ENCODE measurements at places on chromosomes 1 and 21.
A peak's percentile ranks its signal among the peaks of the same experiment; 100 is the strongest.

GRCh38 chr1:101902199-101902598 lies 94.5 kb downstream of the OLFM3 start:
- DNase-seq = no peak

GRCh38 chr1:244049162-244050013 lies 1.7 kb upstream of the ZBTB18 start:
- DNase-seq = no peak

- DNase-seq = no peak
Measured at GRCh38 chr1:63847308-63847910, 73.6 kb downstream of the ROR1 start.

GRCh38 chr1:50959303-50959912 lies 659 bp downstream of the FAF1 start:
- no peak for DNase-seq

GRCh38 chr1:89657886-89658285 lies 25.0 kb downstream of the LRRC8C start:
- DNase-seq = no peak

DNA sequence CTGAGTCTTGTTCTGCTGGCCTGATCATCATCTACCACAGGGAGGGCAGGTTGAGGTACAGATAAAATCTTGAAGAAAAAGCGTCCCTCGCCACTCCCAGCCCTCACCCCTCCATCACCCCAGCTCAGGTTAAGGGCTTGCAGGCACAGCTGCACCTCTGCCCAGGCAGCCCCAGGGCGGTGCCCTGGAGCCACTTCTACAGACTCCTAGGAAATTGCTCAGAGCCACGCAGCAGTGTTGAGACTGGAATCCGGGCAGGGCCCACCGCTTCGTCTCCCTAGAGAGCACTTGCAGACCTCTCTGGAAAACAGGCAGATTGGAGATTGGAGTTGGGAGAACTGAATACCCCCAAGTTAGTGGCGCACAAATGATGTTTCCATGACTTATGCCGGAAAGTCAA lies 35.3 kb downstream of the VN1R5 start:
- DNase-seq = no peak

DNA sequence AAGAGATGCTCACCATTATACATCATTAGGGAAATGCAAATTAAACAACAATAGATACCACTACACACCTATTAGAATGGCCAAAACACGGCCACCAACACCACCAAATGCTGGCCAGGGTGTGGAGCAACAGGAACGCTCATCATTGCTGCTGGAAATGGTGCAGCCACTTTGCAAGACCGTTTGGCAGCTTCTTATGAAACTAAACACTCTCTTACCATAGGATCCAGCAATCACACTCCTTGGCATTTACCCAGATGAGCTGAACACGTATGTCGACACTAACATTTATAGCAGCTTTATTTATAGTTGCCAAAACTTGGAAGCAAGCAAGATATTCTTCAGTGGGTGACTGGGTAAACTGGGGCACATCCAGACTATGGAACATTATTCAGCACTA lies 28.9 kb upstream of the ADARB1 start:
- DNase-seq = no peak

- no peak for DNase-seq
Measured at GRCh38 chr1:91098299-91098906, 76.6 kb upstream of the ZNF644 start.

DNA sequence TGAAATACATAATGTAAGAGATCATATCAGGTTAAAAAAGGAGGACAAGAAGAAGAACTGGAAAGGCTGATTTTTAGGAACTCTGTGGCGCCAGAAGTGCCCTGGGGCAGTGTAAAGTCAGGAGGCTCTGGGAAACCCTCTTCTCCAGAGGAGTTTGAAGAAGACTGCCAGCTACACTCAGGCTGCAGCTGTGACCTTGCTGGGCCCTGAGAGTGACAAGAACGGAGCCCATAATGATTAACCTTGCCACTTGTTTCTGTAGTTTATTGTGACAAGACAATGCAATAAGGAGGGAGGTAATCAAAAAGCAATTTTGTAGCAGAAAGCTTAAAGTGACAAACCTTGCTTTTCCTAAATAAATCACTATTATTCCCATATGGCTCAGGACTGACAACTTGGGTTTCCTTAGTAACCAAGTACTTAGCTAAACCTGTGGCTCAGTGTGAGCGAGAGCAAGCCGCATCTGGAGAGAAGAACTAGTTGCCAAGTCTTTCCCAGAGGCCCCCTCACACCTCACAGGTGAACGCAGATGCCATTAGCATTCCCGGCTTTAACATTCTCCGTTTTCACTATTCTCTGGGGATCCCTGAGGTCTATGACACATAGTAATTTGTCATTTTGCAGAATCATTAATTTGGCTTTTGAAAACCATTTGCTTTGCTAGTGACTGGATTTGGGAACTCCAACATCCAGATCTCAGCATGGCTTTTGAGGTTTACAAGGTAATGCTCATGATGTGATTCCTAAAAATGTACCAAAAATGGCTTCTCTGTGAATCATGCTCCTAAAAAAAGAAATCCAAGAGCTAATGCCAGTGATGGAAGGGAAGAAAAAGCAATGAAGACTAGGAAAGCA lies 115.9 kb downstream of the OMA1 start:
- no peak for DNase-seq

- DNase-seq = no peak
Measured at GRCh38 chr1:114203595-114204128, 50.0 kb upstream of the SYT6 start.

- DNase-seq = no peak
Measured at GRCh38 chr1:228093050-228093906, 9.8 kb downstream of the C1orf35 start.

- no peak for DNase-seq
Measured at GRCh38 chr1:107877092-107877491, 87.9 kb downstream of the VAV3 start.

GRCh38 chr1:165891111-165891860 lies 63.9 kb downstream of the UCK2 start:
- no peak for DNase-seq

DNA sequence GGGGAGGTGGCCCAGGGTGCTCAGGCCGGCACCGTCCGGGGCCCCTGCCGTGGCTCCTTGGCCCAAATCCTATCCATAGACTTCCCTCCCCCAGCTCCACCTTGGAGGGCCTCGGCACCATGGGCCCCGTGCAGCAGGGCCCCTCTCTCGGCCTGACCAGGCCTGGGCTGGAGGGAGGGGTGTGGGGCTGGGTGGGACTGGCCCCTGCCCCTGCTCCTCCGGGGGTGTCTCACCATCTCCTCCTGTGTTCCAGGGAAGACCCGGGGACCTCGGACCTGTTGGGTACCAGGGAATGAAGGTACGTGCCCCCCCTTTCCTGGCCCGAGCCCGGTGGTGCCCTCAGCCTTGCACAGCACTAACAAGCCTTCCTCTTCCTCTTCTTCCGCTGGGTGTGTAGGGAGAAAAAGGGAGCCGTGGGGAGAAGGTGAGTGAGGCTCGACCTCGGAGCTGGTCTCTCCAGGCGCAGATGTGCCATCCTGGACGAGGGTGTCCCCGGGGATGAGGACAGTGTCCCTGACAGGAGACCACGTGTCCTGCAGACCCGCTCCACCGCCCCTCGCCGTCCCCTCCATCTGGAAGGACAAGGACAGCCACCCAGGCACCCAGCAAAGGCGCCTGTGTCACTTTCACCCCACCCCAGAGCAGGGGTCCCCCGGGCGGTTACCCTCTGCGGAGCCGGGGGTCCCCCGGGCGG lies 7.9 kb downstream of the COL6A1 start:
- no peak for DNase-seq

DNA sequence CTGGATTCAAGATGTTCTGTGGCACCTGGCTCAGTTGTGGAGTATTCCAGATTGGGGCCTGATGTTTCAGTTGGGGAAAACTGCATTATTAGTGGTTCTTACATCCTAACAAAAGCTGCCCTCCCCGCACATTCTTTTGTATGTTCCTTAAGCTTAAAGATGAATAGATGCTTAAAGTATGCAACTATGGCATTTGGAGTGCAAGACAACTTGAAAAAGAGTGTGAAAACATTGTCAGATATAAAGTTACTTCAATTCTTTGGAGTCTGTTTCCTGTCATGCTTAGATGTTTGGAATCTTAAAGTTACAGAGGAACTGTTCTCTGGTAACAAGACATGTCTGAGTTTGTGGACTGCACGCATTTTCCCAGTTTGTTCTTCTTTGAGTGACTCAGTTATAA lies 7.2 kb downstream of the FPGT start:
- DNase-seq = no peak

GRCh38 chr1:21539933-21540332 lies 30.7 kb downstream of the ALPL start:
- no peak for DNase-seq

GRCh38 chr1:111290630-111291029 lies at the start of gene CHIA:
TSS of gene CHIA (plus strand) at chr1:111290851. CDS start at chr1:111310468, 19,617 bp downstream.
- DNase-seq = no peak

DNA sequence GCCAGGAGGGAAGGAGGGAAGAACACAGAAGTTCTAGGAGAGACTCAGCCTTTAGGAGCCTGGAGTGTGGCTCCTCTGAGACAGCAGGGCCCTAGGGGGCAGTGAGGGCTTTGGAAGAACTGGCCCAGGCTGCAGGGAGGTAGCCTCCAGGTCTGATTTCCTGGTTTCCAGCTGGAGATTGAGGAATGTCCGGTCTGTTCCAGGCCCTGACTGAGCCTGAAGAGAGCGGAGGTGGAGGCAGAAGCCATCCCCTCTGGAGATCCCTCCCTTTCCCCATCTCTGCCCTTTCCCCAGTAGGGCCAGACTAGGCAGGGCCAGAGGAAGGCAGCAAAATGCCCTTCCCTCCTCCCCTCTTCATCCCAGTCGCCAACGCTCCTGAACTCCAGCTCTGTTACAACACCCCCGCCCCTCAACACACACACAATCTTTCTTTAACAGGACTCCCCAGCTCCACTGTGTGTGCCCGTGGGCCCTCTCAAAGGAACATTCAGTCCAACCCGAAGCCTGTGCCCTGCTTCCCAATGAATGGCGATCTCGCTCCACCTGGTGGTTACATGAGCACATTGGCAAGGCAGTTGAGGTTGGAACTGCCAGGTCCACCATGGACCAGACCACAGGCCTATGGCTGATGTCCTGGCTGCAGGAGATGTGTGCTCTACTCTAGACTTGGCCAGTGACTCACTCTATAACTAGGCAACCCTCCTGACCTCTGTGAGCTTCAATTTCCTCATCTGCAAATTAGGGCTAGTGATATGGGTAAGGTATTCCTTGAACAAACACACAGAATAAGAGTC lies 32.0 kb downstream of the MAP7D1 start:
- DNase-seq = peak; percentile 86

- DNase-seq = no peak
Measured at GRCh38 chr1:173639102-173639501, 4.0 kb downstream of the TEX50 start.

GRCh38 chr21:45279446-45280177 lies 8.1 kb downstream of the POFUT2 start:
- no peak for DNase-seq

GRCh38 chr1:201530741-201531531 lies 8.0 kb upstream of the NAV1 start:
- no peak for DNase-seq

GRCh38 chr1:93200086-93200620 lies 19.6 kb downstream of the CCDC18 start:
- no peak for DNase-seq

GRCh38 chr21:43331962-43332828 lies 94.7 kb downstream of the SIK1 start:
- DNase-seq = no peak

- DNase-seq = no peak
Measured at GRCh38 chr1:247298124-247298481, 33.6 kb downstream of the ZNF496 start.

DNA sequence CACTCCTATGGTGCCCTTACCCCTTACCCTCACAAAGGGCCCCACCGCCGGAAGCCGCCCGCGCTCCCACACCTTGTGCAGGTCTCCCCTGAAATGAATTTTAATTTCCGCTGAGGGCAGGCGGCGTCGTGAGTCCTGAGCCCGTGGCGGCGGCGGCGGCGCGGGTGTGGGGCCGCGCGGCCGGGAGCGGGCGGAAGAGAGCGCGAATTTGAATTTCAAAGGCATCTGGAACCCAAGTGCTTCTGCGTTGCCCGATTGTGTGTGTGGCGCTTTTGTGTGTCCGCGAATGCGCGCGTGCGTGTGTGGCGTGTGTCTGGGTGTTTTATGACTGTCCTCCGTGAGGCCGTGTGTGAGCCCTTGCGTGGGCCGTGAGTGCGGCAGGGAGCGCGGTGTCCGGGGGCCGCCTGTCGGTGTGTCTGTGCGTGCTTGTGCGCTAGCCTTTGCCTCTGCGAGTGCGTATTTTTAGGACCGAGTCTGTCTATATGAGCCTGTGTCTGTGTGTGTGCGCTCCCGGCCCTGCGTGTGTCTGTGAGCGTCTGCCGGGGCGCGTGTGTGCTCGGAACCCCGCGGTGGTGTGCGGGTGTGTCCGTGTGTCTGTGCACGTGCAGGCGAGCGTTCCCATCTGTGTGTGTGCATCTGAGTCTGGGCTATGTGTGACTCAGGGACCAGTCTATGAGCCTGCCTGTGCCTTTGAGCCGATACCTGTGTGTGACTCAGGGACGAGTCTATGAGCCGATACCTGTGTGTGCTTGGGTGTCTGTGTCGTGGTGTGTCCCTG lies 7.9 kb upstream of the ADGRB2 start:
- DNase-seq = no peak

DNA sequence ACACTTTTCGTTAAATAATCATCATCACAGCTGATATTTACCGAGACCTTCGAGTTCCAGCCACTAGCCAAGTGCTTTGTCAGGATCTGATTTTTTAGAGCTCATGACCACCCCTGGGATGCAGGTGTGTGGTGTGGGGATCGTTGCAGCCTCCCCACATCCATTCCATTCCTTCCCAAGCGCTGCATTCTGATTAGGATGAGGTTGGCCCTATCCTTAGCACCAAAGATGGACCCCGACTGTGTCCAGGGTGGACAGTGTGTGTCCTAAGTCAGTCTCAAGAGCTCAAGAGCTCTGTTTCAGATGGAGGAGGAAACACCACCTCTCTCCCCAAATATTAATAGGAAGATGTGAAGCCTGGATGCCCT lies 74.1 kb downstream of the PSMG1 start:
- no peak for DNase-seq

- DNase-seq = no peak
Measured at GRCh38 chr1:12146343-12147112, 20.3 kb upstream of the TNFRSF1B start.

DNA sequence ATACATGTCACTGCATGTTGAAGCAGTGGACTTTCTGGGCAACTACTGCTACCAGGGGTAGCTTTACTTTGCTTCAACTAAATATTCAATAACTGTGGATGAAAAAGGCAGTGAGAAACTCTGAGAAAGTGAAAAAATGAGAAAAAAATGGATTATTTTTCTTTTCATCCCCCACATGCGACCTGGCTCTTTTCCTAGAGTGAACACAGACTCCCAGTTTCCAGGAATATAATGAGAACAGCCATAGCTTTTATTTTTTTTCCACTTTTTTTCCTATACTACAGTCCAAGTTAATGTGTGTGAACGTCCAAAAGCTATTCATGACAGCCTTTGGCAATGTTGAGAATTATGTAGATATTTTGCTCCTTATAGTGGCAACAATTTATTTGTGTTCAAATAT lies 230.4 kb downstream of the DNM3 start:
- DNase-seq = no peak

- DNase-seq = no peak
Measured at GRCh38 chr1:185969028-185969427, 234.8 kb downstream of the HMCN1 start.

GRCh38 chr1:88117597-88117996 lies 566.5 kb upstream of the PKN2 start:
- DNase-seq = no peak

GRCh38 chr1:177476676-177477075 lies 305.9 kb downstream of the BRINP2 start:
- DNase-seq = no peak

- no peak for DNase-seq
Measured at GRCh38 chr1:175881246-175881976, 138.0 kb upstream of the TNR start.

GRCh38 chr1:11825131-11825530 lies 19.1 kb downstream of the CLCN6 start:
- DNase-seq = no peak
